Motor neuron (in vitro differentiated cells): ENCODE measurements at places on chromosomes 7 and 10. TPM values are rescaled to one million over a fixed set of nuclear protein-coding genes. Genes with fewer than 3 reads are reported as not detected.

Gene AKAP9
- total RNA-seq = 135 and 139 TPM in 2 replicates

Gene SLC35B4
- 15.6 and 17.5 TPM in 2 replicates for total RNA-seq

Gene FOXI2
- 0.29 and 0.57 TPM in 2 replicates for total RNA-seq

Gene TMEM196
- 14.4 and 15.5 TPM in 2 replicates for total RNA-seq

Gene PARG
- total RNA-seq = 49.9 and 51.9 TPM in 2 replicates

Gene TYW1B
- total RNA-seq = 3.1 and 3.7 TPM in 2 replicates

Gene ZNF853
- 8.4 and 9.0 TPM in 2 replicates for total RNA-seq

Gene MYO3A
- 0.71 and 0.94 TPM in 2 replicates for total RNA-seq

Gene SLC25A28
- 39.4 and 41.3 TPM in 2 replicates for total RNA-seq

Gene GNG11
- 1.6 and 2.1 TPM in 2 replicates for total RNA-seq

Gene GIMAP1
- 0.16 TPM in 1 of 2 replicates, not detected in the other for total RNA-seq

Gene GPNMB
- 0.88 and 0.96 TPM in 2 replicates for total RNA-seq

Gene SORBS1
- total RNA-seq = 27.5 and 37.3 TPM in 2 replicates

Gene GNGT1
- 2.3 and 3.0 TPM in 2 replicates for total RNA-seq

Gene ZNF804B
- 0.14 and 0.47 TPM in 2 replicates for total RNA-seq

Gene CALCR
- total RNA-seq = 0.10 TPM in 1 of 2 replicates, not detected in the other

Gene RELN
- total RNA-seq = 70.3 and 72.9 TPM in 2 replicates

Gene TEX47
- total RNA-seq = 0.21 and 0.23 TPM in 2 replicates

Gene UBE3C
- 33.4 and 43.5 TPM in 2 replicates for total RNA-seq

Gene TAS2R5
- total RNA-seq = 1.8 and 2.3 TPM in 2 replicates

Gene TBATA
- not detected in 2 replicates for total RNA-seq

Gene TBC1D12
- total RNA-seq = 7.1 and 9.8 TPM in 2 replicates

Gene SFTPD
- total RNA-seq = not detected in 2 replicates

Gene TFPI2
- 0.83 and 1.1 TPM in 2 replicates for total RNA-seq

Gene SPDYE9
- total RNA-seq = 0.73 and 0.88 TPM in 2 replicates

Gene GIGYF1
- total RNA-seq = 16.2 and 18.3 TPM in 2 replicates

Gene MICU1
- 26.5 and 26.8 TPM in 2 replicates for total RNA-seq

Gene BEND7
- 16.0 and 17.3 TPM in 2 replicates for total RNA-seq

Gene FAM25G
- not detected in 2 replicates for total RNA-seq
